ENCODE measurements at places on chromosomes 2 and 18.

DNA sequence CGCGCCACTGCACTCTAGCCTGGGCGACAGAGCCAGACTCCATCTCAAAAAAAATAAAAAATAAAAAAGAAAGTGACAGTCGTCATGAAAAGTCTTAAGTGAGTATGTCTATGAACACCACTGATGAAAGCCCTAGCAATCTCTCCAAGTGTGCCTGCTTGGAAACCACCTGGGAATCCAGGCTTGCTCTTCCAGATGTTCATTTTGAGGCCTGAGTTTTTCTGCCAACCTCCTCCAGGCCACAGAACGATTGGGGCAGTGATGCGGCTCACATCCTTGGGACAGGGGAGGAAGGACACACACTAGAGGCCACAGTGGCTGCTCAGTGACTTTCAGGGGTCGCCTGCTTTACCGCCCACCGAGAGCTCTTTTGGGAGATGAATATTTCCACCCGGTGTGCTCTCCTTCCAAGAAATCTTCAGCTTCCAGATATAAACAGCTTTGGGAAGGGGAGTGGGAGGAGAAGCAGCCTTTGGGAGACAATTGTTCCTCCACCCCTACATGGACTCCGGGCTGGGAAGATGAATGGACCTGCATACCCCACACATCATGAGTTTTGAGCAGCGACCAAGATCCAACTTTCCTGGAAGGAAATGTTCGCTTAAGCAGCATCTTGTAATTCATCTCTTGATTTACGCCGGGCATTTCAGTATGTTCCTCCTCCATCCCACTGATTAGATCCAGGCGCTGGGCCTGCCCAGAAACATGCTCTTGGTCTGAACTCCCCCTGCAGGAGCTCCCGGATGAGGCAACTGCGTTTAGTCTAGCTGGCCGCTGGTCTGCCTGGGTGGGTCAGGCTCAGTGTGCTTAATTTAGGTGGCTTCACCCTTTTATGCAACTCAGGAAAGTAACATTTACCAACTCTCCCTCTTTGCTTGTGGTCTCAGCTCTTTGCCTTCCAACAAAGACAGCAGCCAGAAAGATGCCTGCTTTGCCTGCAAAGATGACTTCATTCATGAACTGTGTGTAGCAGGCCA is 6.2 kb upstream of the ARMC9 start:
- DNase-seq = peak; percentile 88

GRCh38 chr2:43131051-43131889 is 95.1 kb downstream of the ZFP36L2 start:
- no peak for DNase-seq

GRCh38 chr18:10047237-10047636 is 133.4 kb downstream of the VAPA start:
- no peak for DNase-seq

GRCh38 chr18:67977067-67977616 is 460.6 kb upstream of the DSEL start:
- no peak for DNase-seq

- DNase-seq = no peak
These were observed 160.5 kb downstream of the ZFP36L2 start for GRCh38 chr2:43065871-43066270.

- no peak for DNase-seq
These were observed 92.2 kb upstream of the KCTD1 start for GRCh38 chr18:26640541-26640940.

GRCh38 chr2:48198371-48198770 is 292.1 kb upstream of the FBXO11 start:
- no peak for DNase-seq

DNA sequence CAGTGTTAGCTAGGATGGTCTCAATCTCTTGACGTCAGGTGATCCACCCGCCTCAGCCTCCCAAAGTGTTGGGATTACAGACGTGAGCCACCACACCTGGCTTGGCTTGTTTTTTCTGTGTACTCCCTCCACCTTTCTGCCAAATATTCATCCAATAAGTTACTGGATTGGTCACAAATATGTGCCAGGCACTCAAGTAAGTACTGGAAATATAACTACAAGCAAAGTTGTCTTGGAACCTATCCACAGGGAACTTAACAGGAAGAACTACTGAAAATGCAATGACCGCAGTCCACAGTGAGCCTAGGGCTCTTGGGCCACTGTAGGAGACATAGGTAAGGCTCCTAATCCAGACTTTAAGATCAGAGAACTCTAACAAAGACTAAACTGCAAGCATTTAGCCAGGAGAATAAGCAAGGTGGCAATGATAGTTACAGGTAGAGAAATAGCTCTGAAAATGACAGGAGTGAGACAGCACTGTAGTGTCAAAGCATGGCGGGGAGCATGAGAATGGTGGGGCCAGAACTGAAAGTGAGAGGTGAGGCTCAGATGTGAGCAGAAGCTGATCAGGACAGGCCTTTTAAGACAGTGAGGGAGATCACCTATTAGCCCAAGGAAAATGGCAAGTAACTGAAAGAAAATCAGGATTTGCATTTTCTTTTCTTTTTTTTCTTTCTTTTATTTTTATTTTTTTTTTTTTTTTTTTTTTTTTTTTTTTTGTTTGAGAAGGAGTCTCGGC is 252.1 kb downstream of the RBM43 start:
- DNase-seq = no peak

DNA sequence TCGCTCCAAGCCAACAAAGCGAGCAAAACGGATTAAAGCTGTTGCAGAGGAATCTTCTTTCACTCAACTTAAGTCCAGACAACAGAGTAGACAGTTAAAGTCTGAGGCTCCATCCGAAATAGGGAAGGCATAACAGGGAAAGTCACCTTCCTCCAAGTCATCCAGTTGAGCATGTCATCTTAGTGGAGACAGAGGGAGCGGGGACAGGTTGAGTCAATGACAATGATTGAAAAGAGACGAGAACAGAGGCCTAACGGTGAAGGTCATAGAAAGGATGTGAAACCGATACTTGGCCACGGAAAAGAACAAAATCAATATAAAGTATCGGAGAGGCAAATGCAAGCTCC is 455 bp downstream of the C18orf32 start:
- no peak for DNase-seq

- no peak for DNase-seq
These were observed 72.9 kb downstream of the TSN start for GRCh38 chr2:121828281-121828731.

DNA sequence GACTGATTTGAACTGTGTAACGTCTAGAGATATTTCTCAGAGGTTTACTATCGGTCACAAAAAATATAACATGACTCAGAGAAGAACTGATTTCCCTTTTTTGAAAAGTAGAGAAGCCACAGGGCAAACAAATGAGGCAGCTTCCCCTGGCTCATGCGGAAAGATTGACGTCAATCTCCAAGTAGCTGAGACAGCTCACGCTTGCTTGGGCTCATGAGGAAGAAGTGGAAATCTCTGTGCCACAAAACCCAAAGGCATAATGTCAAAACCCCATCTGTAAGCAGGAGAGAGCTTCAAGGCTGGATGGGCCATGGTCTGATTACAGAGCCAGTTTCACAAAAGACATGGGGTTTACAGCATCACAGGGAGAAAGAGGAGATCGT is 188.1 kb downstream of the ARL4C start:
- no peak for DNase-seq

GRCh38 chr2:72007402-72007801 is 140.3 kb downstream of the CYP26B1 start:
- DNase-seq = no peak

GRCh38 chr2:236840215-236840614 is 245.5 kb upstream of the COPS8 start:
- no peak for DNase-seq

- no peak for DNase-seq
These were observed 10.5 kb upstream of the ZAP70 start for GRCh38 chr2:97702731-97703470.

DNA sequence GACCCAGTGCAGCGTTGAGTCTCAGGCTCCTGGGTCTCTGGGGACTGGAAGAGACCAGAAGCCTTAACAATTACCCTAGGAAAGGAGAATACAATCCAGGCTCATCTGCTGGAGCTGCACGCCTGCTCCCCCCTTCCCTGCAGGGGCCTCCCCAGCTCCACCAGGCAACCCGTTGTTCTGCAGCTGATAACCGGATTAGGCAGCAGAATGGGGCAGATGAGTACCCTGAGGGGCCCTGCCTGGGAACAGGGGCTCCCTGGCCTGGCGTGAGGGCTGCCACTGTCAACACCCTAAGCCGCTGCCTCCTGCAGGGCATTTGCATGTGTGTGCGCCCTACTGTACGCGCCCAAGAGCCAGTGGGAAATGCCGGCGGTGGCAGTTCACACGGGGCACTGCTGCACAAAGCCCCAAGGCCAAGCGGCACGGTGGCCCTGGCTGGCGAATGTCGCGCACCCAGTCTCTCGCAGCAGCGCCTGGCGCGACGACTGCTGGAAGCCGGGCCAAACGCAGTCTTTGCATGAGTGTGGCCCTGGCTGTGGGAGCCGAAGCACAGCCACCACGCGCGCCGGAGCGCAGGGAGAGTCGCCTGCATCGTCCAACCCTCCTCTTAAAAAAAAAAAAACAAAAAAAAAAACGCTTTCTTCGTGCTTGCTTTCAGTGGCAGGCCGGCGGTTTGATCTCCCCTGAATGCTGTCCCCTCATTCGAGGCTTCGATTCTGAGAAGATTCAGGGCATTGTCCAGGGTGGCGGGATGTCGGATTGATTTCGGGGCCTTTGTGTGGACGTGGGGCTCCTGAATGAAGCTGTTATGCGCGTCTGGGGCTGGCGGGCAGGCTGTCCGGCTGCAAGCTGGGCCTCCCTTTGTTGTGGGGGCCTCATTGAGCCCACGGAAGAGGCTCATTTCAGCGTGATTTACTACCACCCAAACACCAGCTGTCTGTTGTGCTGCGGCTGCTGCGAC is 63.8 kb downstream of the SETBP1 start:
- no peak for DNase-seq

DNA sequence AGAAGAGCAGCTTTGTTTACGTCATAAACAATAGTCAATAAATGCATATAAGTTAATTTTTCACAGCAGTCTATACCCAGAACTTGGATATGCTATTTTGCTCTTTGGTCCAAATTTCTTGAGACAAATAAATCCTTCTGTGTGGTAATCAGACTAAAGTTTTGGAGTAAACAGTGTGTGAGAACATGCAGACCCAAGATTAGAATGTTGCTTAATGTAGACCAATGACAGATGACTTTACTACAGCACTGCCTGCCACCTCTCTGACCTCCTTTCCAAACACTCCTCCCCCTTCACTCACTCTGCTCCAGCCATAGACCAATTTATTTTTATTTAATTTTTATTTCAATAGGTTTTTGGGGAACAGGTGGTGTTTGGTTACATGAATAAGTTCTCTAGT is 115.3 kb upstream of the TANK start:
- DNase-seq = no peak

DNA sequence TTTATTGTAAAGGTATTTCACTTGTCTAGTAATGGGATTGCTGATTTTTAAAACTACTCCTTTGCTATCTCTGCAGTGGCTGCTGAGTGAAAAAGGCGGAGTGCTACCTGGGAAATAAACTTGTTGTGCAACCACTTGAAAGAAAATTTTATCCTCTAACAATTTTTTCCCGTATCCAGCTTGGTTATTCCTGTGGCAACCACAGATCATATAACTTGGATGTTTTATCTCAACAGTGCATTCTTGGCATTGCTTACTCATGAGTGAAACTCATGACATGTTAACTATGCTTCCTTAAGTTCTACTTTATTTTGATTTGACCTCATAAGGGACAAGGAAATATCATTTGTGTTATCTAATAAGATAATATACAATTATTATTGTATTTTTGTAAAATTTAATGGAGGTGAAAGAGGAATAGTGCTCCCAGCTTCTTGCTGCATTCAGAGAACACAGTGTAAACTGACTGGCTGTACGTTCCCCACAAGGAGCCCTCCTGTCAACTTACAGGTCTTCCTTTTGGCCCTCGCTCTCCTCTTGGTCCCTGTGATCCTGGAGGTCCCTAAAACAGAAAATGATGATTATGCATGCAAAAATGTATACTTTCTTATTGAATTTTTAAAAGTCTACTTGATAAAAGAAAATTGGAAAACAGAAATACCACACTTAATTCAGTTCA is 82.7 kb downstream of the COL5A2 start:
- no peak for DNase-seq

DNA sequence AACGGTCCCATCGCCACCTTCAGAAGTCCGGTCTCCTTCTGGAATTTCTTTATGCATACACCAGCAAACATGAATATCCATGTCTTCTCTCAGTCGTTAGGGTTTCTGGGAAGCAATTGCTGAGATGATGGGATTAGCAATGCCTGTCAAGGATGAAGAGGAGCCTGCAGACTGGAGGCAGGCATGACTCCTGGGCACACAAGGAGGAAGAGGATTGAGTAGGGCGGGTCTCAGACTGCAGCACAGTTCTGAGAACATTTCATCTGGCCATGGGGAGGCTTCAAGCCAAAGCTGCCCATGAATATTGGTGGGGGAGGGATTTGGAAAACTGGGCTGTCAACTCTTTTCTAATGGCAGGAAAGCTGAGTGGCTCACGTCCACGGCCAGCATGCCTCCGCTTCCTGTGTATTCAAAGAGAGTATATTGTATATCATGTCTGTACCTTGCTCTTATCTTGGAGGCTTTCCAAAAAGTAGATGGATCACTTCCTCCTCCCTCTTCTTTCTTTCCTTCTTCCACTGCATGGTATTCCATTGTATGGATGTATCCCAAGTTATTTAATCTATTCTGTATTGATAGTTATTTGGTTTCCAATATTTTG is 24.5 kb downstream of the MC2R start:
- DNase-seq = no peak

GRCh38 chr2:168194784-168195522 is 52.4 kb downstream of the STK39 start:
- DNase-seq = no peak

DNA sequence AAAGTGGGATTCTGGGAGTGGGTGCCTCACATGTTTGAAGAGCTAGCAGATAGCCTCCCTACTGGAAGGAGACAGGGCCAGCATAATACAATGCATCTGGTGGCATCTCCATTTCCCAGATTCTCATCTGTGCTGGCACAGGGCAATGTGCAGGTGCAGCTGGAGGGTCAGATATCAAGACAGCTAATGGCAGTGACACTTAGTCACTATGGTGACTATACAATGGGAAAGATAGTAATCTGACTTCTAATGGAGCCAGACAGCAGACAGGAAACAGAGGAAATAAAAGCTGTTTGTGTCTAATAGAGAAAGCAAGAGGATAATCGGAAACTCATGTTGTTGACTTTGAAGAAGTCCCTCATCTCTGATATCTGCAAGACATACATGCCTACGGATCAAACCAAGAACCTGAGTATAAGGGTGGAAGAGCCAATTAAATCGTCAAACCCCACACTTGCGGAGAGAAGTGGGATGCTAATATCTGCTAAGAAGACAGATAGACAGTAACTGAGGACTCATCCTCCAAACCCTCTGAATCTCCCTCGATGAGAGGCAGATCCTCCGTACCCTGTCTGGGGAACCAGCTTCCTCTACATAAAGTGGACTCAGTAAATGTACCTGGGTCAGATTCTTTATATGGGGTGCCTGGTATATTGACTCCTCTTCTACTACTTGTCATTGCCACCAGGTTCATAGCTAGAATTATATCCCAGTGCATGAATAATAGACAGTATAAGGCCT is 692.7 kb downstream of the SOCS6 start:
- no peak for DNase-seq

Measured in ovary (tissue), 10 donors.